A172 (cell line): ENCODE measurements at places on chromosomes 11 and 22.
A peak's percentile ranks its signal among the peaks of the same experiment; 100 is the strongest.

DNA sequence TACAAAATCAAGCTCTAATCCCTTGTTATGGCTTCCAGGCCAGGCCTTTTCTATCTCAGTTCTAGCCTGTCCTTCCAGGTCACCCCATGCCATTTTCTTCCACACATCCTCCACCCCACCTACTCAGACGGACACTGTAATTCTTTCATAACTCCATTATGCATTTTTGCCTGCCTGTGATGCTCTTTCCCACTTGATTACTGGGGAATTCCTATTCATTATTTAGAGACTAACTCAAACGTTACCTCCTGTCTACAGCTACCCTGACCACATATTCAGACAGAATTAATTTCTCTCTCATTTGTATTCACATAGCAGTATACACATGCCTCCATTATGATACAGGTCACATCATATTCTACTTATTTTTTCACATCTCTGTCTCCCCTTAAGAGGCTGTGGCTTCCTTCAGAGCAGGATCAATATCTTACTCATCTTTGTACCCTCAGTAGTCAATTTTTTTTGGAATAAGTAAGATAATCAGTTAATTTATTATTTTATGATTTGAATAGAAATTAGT lies 156.5 kb upstream of the ZC3H12C start:
- no peak for DNase-seq

- no peak for DNase-seq
Measured at GRCh38 chr11:45535033-45535432, 130.4 kb downstream of the CHST1 start.

- peak; percentile 76 for DNase-seq
Measured at GRCh38 chr11:117010808-117011540, 87.3 kb downstream of the SIK3 start.

- DNase-seq: peak; percentile 87
Measured at GRCh38 chr11:13942971-13943381, 19.5 kb upstream of the SPON1 start.

DNA sequence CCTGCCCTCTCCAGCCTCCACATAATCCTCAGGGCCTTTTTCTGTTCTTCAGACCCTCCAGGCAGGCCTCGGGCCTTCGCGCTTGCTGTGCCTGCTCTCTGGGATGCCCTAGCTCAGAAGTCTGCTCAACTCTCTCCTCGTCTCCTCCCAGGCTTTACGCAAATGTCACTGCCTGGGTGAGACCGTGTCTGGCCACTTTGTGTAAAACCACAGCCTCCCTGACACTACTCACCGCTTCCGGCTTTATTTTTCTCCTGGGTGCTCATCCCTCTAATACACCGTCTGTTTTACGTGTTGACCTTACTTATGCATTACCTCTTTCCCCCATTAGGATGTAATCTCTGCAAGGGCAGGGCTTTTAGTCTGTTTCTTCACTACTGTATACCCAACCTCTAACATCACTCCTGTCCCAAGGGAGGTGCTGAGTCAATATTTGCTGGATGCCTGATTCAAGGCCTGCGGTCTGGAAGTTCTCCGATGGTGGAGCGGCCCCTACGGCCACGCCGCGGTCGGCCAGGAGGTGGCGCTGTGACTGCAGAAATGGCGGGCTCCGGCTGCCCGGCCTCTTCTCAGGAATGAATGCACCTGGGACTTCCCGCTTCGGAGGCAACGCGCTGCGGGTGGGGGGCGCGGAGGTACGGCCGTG lies 58.2 kb upstream of the THY1 start:
- peak; percentile 73 for DNase-seq

DNA sequence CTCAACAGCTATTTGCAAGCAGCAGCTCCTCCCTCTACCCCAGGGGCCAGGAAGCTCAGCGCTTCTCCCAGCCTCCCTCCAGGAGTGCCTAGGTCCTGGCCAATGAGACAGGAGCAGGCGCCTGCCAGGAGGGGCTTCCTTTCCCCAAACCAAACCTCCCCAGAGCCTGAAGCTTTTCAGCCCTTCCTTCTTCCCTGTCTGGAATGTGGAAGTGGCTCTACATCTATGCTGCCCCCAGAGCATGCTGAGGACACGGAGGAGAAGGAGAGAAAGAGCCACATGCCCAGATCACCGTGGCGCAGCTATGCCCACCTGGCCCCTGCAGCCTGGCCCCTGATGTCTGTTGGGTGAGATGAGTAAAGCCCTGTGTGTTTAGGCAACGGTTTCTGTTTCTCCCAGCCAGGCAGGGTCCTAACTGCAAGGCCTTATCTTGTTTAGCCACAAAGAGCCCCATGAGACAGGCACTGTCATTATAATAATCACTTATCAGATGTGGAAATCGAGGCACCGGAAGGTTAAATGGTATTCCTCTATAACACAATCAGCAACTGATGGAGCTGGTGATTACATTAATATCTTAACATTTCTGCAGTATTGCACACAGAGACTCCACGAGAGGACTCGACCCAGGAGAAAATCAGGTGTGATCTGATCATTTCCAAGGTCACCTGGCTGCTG lies 315.8 kb downstream of the CTTN start:
- no peak for DNase-seq

- DNase-seq: peak; percentile 63
Measured at GRCh38 chr11:67374571-67375281, 1.3 kb upstream of the CLCF1 start.

DNA sequence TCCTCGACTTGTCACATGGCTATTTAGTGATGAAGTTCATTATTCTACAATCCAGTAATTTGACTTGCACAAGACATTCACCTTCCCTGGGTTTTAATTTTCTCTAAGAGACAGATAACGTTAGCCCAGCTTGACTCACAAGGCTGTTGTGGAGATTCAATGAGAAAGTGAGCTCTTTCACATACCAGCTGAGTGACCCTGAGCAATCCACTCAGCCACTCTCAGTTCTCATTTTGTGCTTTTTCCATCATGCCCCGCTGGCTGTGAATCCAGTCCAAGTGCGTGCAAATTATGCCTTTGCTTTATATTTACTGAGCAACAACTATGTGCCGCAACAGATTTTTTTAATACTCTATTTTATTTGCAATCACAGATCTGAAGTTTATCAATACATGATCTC lies 176.5 kb downstream of the LARGE1 start:
- no peak for DNase-seq

DNA sequence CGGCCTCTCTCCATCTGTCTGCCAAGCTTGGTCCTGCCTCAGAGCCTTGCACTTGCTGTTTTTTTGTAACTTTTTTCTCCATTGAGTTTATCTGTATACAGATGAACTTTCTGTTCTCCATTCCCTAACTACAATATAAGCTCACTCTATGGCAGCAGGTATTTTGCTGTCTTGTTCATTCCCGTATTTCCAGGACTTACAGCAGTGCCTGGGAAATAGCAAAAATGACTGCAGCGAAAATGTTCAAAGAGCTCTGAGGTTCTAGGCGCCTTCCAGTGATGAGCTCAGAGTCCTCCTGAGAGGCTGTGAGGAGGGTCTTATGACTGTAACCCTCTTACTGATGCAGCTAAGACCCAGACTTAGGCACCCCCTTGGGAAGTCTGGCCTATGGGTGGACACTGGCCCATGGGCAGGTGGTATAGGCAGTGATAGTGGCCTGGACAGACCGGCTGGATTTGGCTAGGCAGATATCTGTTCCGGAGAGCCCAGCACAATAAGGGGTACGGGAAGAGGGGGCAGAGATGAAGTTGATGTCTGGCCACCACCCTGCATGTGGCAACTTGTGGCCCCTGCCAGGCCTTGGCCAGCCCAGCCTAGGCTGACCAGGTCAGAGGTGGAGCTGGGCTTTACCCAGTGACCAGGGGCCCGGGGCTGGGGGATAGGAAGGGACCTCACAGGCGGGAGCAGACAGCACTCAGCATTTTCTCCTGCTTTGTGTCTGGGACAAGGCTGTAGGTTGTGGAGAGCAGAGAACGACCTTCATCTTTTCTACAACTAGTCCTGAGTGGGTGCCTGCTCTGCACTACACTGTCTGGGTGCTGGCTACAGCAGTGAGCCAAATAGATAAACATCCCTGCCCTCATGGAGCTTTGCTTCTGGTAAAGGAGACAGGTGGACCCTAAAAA lies 4.6 kb downstream of the ATF4 start:
- no peak for DNase-seq
